ENCODE measurements at places on chromosomes 16 and 17.

- peaks cover 28% of the 10 kb centered on the region for H3K36me3 ChIP-seq
- no peak overlapping the region for H3K4me3 ChIP-seq
- no peak for DNase-seq
- H3K27ac ChIP-seq = no peak overlapping the region
- H3K4me1 ChIP-seq = no peaks in the 10 kb centered on the region
- H3K27me3 ChIP-seq = no peaks in the 10 kb centered on the region
These were observed 20.6 kb downstream of the RGS11 start for GRCh38 chr16:255183-255582.

- no peaks in the 10 kb centered on the region for H3K4me1 ChIP-seq
- DNase-seq = no peak
- H3K4me3 ChIP-seq = no peak overlapping the region
- no peaks in the 10 kb centered on the region for H3K27me3 ChIP-seq
- no peaks in the 10 kb centered on the region for H3K36me3 ChIP-seq
These were observed 295.8 kb downstream of the FOXL1 start for GRCh38 chr16:86874141-86874540.

DNA sequence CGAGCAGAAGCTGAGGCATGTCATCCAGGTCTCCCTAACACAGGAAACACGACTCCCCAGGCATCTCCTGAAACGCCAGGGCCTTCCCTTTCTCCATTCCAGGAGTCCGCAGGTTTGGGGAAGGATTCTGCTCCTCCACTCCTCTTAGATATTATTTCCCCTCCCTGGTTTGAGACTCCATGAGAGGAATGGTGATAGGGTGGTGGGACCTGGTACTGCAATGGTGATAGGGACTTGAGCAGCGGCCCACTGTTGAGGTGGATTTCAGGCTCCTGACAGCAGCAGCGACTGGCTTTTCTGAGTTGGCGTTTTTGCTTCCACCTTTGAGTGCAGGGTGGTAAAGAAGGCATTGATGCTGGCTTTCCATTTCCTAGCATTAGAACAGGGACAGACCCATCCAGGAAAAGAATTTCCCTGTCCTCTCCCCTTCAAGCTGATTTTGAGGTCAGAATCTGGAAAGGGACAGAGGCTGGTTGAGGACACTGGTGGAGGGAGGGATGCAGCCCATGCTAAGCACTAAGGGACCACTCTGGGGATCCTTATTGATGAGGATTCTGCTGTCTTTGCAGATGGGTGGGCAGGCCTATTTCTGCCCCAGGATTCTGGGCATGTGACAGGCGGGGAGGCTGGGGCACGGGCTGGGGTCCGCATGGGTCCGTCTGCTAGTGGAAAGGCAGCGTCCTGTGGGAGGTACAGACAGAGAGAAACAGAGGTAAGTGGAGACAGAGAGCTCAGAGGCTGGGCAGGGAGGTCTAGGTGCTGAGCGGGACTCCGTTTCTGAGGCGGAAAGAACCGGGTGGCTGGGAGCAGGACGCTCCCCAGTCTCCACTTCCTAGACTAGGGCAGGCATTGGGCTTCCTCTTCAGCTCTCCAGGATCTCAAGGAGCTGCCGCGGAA, 1.3 kb upstream of the TBX4 start:
- peaks cover 43% of the 10 kb centered on the region for H3K27me3 ChIP-seq
- peaks cover 29% of the 10 kb centered on the region for H3K4me1 ChIP-seq
- no peaks in the 10 kb centered on the region for H3K36me3 ChIP-seq

- DNase-seq = no peak
- peaks cover 20% of the 10 kb centered on the region for H3K4me1 ChIP-seq
- H3K36me3 ChIP-seq = no peaks in the 10 kb centered on the region
- peak overlapping the region; percentile 57 for H3K27ac ChIP-seq
- no peaks in the 10 kb centered on the region for H3K27me3 ChIP-seq
These were observed 13.3 kb downstream of the CRISPLD2 start for GRCh38 chr16:84833144-84833500.

DNA sequence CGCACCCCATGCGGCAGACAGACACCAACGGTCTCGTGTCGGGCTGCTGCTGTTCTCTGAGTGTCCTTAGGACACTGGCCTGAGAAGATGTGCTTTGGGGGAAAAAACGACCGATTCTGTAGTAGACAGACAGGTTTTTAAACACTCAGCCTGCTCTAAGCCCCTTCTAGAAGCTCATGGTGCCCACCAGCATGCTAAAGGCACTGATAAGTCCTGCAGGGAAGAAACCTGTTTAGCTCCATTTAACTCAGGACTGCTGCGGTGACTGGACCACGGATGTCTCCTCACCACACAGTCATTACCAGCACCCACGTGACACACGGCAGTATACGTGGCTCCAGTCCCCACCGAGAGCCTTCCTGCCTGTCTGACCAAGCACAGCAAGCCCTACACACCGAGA, 19.1 kb upstream of the APRT start:
- no peaks in the 10 kb centered on the region for H3K27me3 ChIP-seq
- no peaks in the 10 kb centered on the region for H3K4me1 ChIP-seq
- no peak overlapping the region for H3K4me3 ChIP-seq
- no peak for DNase-seq

DNA sequence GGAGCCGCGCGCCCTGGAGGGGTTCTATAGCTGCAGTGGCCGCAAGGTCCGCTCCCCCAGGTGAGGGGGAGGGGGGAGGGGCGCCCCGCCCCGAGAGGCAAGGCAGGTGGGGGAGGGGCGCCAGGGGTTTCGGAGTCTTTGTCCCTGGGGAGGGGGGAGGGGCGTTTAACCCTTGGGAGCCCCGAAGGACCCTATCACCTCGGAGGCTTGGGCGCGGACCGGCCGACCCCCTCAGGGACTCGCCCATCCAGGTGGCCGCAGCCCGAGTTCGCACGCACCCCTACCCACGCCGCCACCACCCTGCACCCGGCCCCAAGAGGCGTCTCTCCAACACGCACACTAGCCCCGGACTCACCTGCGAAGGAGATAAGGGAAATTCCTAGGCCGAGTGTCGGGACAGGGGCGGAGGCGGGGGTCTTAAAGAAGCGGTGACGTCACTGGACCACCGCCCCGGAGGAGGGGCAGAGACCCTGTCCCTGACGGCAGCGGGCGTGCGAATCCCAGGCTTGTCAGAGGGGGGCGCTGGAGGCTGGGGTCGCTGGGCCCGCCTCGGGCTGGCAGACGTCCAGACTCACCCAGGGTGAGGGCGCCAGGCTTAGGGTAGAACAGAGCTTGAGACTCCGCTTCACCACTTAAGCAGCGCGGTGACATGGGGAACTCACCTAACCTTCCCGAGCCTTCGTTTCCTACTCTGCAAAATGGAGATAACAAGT, at the start of gene CLDN6:
CLDN6 (minus strand) TSS at position 390 of the 713 bp plus-strand sequence. CDS start 2,162 bp downstream, outside the sequence.
- H3K27ac ChIP-seq = no peak within 1 kb of the TSS
- H3K4me1 ChIP-seq = peaks cover 32% of the 10 kb centered on the region
- no peaks in the 10 kb centered on the region for H3K27me3 ChIP-seq
- DNase-seq = no peak
- H3K36me3 ChIP-seq = no peaks in the 10 kb centered on the region

- DNase-seq = no peak
- H3K36me3 ChIP-seq = no peaks in the 10 kb centered on the region
- no peak overlapping the region for H3K27ac ChIP-seq
- H3K4me3 ChIP-seq = no peak overlapping the region
These were observed 19.4 kb downstream of the IFT140 start for GRCh38 chr16:1592446-1592845.

GRCh38 chr16:78509965-78510364, 410.5 kb downstream of the WWOX start:
- H3K27me3 ChIP-seq = no peaks in the 10 kb centered on the region
- H3K27ac ChIP-seq = no peak overlapping the region
- no peaks in the 10 kb centered on the region for H3K4me1 ChIP-seq
- DNase-seq = no peak
- H3K36me3 ChIP-seq = no peaks in the 10 kb centered on the region
- no peak overlapping the region for H3K4me3 ChIP-seq

GRCh38 chr17:21510686-21511362, 134.7 kb downstream of the KCNJ12 start:
- no peak for DNase-seq
- H3K27me3 ChIP-seq = no peaks in the 10 kb centered on the region
- peak overlapping the region; percentile 75 for H3K27ac ChIP-seq
- no peaks in the 10 kb centered on the region for H3K36me3 ChIP-seq
- H3K4me1 ChIP-seq = peaks cover 15% of the 10 kb centered on the region
- H3K4me3 ChIP-seq = peak overlapping the region; percentile 69

DNA sequence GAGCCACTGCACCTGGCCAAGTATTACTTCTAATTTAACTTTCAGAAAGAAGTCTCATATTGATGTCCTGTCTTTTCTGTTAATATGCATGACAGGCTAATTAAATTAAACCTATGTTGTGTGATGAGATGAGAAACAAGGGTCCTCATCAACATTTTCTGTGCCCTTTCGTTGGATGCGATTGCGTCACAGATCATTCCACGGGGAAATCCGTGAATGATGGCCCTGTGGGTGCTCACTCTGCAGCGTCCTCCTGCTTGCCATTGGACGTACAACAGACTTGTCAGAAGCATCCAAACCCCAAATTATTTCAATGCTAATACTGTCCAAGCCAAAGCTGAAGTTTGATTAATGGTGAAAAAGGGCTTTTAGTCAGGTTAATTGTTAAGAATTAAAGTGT, 197.0 kb downstream of the MRTFB start:
- H3K36me3 ChIP-seq = peaks cover 51% of the 10 kb centered on the region
- DNase-seq = no peak
- H3K27ac ChIP-seq = no peak overlapping the region

GRCh38 chr16:81261049-81261648, 22.7 kb downstream of the BCO1 start:
- H3K36me3 ChIP-seq = no peaks in the 10 kb centered on the region
- no peaks in the 10 kb centered on the region for H3K27me3 ChIP-seq
- no peak overlapping the region for H3K27ac ChIP-seq
- no peak for DNase-seq
- peaks cover under 1% of the 10 kb centered on the region for H3K4me1 ChIP-seq
- no peak overlapping the region for H3K4me3 ChIP-seq

DNA sequence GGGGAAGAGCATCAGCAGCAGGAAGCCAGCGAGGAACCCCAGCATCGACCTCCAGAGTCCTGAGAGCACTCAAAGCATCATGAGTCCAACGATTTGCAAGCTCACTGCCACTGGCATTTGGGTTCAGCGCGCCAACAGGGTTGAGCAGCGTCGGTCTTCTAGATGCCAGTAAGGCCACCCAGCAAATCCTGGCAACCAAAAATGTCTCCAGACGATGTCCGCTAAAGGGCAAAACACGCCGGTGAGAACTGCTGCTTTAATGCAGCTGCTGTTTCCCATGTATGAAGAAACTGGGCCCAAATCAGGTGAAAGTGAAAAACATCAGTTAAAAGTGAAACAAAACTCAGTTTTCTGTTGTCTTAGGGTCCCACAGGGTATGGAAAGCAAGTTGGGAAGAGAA, 70.2 kb downstream of the ANKRD11 start:
- no peaks in the 10 kb centered on the region for H3K36me3 ChIP-seq
- no peaks in the 10 kb centered on the region for H3K27me3 ChIP-seq
- no peak overlapping the region for H3K27ac ChIP-seq

GRCh38 chr16:8739989-8740704, 57.3 kb downstream of the TMEM186 start:
- H3K27me3 ChIP-seq = no peaks in the 10 kb centered on the region
- no peak overlapping the region for H3K27ac ChIP-seq
- no peak for DNase-seq
- H3K4me1 ChIP-seq = no peaks in the 10 kb centered on the region

- H3K4me3 ChIP-seq = no peak overlapping the region
- H3K27me3 ChIP-seq = no peaks in the 10 kb centered on the region
- DNase-seq = no peak
These were observed 3.3 kb upstream of the ZG16B start for GRCh38 chr16:2826591-2827373.

DNA sequence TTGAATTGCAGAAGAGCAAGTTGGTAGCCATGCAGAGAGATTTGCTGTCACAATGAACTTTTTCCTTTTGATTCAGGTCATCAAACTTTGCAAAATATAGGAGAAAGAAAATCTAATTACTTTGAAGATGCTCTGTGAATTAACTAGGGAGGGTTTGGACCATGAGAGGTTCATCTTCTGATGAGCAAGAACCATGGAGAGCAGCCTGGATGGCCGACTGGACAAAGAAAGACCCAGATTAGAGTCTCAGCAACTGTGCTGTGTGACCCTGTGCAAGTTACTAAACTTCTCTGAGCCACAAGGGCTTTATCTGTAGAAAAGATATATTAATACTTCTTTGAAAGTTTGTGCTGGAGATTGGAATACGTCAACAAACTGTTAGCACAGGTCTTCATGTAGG, 122.6 kb upstream of the ADAMTS18 start:
- no peak for DNase-seq
- H3K36me3 ChIP-seq = no peaks in the 10 kb centered on the region
- no peaks in the 10 kb centered on the region for H3K27me3 ChIP-seq
- no peaks in the 10 kb centered on the region for H3K4me1 ChIP-seq
- H3K27ac ChIP-seq = no peak overlapping the region

DNA sequence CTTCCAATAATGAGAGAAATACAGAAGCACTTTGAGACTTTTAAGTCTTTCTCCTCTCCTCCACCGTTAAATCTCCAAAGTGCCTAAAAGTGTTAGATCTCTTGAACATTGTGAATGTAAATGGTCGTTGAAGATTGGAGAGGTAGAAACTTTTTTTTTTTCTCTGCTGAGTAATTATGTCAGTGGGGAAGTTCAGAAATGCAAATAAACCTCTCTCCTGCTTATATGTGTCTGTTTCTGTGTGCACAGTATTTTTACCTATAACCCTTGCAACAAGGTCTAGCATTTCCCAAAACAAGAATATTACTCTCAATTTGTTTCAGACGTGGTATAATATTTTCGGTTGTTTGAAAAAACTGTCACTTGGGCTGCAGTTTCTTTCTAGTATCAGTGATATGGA, 833.6 kb upstream of the CDH8 start:
- H3K27ac ChIP-seq = no peak overlapping the region
- no peaks in the 10 kb centered on the region for H3K36me3 ChIP-seq
- H3K4me3 ChIP-seq = no peak overlapping the region

Data from upper lobe of left lung (tissue), 6 donors.